ENCODE measurements at places on chromosomes 1 and 21.
A peak's percentile ranks its signal among the peaks of the same experiment; 100 is the strongest.

GRCh38 chr1:11784993-11785769 lies 20.6 kb downstream of the MTHFR start:
- peak; percentile 44 for DNase-seq

GRCh38 chr1:116191294-116191693 lies 80.1 kb downstream of the MAB21L3 start:
- no peak for DNase-seq

GRCh38 chr21:43311301-43311817 lies 115.6 kb downstream of the SIK1 start:
- DNase-seq, result no peak

DNA sequence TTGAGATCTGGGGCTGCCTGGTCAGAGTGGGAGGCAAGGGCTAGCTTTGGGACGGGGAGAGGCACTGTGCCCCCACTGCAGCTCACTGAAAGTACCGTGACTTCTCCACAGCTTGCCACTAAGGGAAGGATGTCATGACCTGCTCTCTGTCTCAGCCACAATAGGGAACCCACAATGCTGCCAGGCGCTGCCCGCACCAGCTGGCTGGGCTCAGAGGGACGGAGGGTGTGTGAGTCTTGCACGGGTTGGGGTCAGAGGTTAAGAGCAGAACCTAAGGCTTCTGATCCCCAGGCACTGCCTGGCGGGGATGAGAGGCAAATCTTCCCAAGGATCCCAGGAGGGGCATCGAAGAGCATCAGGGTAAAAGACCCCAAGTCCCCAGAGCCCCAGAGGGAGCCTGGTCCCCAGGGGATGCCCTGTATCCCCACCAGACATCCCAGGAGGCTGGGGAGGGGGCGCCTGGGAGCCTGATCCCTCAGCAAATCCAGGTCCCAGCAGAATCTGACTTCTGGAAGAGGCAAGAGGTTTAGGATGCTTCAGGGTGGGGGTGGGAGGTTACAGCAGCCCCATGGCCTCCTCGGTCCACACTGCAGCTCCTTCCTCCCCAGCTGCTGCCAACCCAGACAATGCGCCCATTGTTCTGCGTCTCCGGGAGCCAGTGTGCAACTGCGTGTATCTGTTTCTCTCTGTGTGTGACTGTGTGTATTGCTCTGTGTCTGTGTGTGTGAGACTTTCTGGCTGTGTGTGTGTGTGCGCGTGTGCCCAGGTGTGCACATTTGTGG lies 2.0 kb upstream of the MARCKSL1 start:
- peak; percentile 39 for DNase-seq

DNA sequence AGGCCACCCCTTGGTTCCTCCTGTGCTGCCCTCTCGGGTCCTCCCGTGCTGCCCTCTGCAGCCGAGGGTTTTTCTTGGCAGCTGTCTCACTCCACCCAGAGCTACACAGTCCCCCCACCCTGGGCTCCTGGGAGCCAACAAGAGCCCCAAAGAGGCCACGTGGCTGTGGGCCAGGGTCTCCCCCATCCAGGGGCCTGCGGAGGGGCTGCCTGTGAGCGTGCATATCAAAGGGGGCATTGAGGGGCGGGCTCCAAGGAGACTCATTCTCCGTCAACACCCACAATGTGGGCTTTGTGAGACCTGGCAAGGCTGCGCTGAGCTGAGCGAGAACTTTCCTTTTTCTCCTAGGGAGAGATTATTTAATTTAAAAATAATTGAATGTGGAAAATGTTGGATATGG lies 108.7 kb upstream of the ARHGEF16 start:
- no peak for DNase-seq

- no peak for DNase-seq
These were observed 46.6 kb downstream of the HIVEP3 start for GRCh38 chr1:41872074-41872473.

DNA sequence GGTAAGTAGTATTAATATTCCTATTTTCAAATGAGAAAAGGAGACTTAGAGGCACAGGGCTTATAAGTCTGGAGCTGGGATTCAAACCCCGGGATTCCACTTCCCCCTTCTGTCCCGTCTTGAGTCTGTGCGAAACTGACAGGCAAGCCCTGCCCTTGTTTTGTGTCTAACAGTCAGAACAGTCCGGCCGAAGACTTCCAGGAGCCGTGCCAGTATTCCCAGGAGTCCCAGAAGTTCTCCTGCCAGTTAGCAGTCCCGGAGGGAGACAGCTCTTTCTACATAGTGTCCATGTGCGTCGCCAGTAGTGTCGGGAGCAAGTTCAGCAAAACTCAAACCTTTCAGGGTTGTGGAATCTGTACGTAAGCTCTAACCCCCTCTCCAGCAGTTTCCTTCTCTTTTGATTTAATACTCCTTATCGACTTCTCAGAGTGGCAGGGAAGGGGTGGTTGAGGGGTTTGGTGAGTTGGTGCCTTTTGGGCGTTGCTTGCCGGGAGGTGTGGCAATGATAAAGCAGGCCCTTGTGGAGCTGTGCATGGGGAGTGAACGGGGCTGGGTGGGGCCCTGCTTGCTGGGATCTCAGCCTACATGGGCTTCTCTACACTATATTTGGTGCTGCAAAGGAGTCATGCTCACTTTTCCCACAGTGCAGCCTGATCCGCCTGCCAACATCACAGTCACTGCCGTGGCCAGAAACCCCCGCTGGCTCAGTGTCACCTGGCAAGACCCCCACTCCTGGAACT lies 29.4 kb downstream of the IL6R start:
- DNase-seq, result no peak

DNA sequence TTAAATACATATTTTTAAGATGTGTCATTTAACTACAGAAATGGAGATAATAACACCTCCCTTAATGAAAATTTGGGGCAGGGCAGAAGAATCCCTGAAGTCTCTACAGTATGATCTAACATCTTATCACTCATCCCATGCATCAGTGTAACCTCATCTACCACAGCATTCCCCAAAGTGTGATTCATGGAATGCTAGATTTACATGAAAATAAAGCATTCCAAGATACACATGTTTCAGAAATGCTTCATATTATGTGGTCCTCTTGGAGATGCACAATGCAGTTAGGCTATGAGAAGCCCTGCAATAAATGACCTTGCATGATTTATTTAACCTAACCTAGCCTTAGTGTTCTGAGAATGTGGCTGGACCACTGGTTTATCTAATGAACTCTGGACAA lies 166.9 kb upstream of the SYT6 start:
- DNase-seq, result no peak

DNA sequence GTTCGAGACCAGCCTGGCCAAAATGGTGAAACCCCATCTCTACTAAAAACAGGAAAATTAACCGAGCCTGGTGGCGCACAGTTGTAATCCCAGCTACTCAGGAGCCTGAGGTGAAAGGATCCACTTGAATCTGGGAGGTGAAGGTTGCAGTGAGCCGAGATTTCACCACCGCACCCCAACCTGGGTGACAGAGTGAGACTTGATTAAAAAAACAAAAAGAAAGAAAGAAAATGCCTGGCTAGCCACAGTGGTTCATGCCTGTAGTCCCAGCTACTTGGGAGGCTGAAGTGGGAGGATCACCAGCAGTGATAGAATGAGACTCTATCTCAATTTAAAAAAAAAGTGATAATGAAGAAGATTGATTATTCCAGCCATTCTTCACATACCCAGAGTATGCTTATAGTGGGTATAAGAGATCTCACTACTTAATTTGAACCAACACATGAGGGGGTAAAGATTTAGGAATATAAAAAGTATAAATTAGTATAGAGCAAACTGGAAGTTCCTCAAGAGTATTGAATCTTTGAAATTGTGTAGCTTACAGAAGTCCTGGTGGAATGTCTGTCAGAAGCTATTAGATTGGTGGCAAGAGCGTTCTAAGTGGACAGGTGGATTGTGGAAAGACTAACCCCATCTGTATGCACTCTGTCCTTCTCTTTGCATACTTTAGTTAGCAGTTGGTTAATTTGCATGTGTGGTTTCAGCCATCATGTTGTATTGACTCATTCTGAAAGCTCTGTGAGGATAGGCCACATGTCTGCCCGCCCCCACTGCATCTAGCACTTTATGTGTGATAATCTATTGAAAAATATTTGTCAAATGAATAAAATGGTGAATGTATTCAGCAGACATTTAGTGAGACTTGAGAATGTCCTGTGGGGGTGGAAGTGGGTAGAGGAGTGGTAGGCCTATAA lies 25.0 kb downstream of the RLF start:
- no peak for DNase-seq

DNA sequence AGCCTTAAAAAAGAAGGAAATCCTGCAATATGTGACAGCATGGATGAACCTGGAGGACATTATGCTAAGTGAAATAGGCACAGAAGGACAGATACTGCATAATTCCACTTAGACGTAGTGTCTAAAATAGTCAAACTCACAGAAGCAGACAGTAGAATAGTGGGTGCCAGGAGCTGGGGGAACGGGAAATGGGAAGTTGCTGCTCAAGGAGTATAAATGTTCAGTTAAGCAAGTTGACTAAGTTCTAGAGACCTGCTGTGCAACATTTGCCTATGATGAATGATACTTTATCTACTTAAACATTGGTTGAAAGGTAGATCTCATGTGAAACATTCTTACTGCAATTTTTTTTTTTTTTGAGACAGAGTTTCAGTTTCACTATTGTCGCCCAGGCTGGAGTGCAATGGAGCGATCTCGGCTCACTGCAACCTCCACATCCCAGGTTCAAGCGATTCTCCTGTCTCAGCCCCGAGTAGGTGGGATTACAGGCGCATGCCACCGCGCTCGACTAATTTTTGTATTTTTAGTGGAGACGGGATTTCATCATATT lies 197.8 kb downstream of the HIVEP3 start:
- no peak for DNase-seq

- DNase-seq, result no peak
These were observed 46.1 kb downstream of the RAVER2 start for GRCh38 chr1:64790832-64791487.

GRCh38 chr21:23160914-23161313 lies 2162.7 kb downstream of the NCAM2 start:
- no peak for DNase-seq

- no peak for DNase-seq
These were observed 447.3 kb downstream of the AGBL4 start for GRCh38 chr1:49576327-49576901.

GRCh38 chr1:203985044-203985443 lies 87.9 kb upstream of the SOX13 start:
- DNase-seq, result no peak

- DNase-seq, result no peak
These were observed 29.9 kb upstream of the POFUT2 start for GRCh38 chr21:45317398-45318145.

- no peak for DNase-seq
These were observed 77.5 kb downstream of the PLPP3 start for GRCh38 chr1:56501888-56502287.

GRCh38 chr1:167152192-167152876 lies 58.5 kb downstream of the STYXL2 start:
- no peak for DNase-seq

DNA sequence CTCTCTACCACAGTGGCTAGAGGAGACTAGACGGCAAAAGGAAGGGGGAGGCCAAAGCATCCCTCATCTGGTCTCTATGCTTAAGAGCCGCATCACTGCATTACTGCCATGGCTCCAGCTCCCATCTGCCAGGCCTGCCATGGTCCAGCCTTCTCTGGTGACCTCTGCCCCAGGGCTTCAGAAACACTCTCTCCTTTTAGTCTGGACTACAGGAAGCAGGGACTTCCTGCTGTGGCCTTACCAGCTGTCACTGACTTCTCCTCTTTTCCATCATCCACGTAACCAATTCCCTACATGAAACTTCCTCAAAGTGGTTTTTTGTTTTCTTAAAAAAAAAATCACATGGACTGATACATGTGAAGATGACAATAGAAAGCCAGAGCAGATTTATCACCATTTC lies 323.1 kb upstream of the NFIA start:
- DNase-seq, result no peak

DNA sequence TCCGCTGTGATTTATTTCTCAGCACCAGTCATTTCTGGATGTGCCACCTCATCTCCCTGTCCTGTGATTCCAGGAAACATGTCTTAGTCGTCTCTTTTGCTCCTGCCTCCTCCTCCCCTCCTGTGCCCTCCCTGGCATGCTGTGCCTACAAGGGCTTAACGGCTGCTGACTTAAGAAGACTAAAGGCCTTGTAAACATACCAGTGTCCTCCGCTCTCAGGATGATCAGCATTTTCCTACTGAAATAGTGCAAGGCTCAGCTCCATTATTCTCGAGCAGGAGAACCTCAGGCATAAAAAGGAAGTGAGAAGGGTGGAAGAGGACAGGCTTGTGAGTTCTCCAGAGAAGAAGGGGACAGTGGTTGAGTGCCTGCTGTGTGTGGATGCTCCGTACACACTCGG lies 61.6 kb upstream of the RUNX3 start:
- no peak for DNase-seq

GRCh38 chr21:30072496-30072895 lies 94.1 kb downstream of the CLDN17 start:
- DNase-seq, result no peak

DNA sequence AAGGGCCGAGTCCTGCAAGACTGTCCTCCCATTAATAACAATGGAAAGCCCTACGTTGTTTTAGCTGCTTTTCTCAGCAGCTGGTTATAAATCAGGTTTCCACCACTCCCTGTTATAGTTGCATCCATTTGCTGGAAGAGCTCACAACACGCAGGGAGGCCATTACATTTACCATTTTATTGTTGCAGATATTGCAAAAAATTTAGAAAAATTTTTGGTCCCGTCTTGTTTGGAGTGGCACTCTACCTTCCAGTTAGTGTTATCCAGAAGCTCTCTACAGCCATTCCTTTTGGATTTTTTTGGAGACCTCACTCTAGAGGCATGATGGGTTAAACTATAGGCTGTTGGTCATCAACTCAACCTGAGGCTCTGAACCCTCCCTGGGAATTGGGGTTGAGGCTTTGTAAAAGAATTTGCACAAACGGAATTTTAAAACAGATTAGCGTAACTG lies 1532.1 kb upstream of the TPTE start:
- DNase-seq, result no peak

GRCh38 chr1:207034998-207035397 lies 2.4 kb upstream of the C1orf116 start:
- DNase-seq, result no peak

All from CD4-positive, alpha-beta T cell treated with Interferon alpha-2 for 1 hour (primary cell).